Ovary (tissue), 10 donors: ENCODE measurements at places on chromosomes 7 and 10. TPM values are rescaled to one million over a fixed set of nuclear protein-coding genes. Genes with fewer than 3 reads are reported as not detected.

The TRIM74 gene
- total RNA-seq = 0.74 TPM

DNA sequence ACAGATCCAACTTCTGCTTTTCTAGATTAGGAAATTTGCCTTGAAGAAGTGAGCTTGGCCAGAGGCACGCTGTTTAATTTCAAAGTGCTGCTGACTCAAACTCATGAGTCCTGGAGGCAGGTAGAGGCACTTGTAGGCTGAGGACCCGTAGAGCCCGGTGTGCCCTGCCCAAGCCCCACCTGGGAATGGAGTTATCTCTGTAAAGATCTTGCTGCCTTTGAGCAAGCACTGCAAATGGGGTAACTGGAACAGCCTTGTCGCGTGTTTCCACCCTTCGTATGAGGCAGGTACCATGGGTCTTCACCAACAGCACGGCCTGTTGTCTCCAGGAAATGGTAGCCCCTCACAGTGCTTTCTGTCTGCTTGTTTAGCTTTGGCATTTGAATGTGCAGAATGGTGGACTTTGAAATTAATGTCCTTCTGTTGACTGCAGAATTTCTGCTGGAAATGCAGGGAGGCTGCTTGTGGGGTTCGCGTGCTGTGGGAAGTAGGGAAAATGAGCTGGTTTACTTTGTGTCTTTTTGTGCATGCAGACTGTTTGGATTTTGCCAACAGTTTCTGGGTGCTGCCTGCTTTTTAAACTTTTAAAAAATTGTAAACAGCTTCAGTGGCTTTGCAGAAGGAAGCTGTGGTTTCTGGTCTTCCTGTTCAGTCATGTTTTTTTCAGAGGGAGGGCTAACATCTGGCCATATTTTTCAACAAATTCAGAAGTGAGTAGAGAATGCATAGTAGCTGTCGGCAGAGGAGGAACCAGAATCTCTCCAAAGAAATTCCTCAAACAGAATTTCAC lies 27.2 kb downstream of the CCM2 start:
- H3K36me3 ChIP-seq = no peaks in the 10 kb centered on the region
- H3K27me3 ChIP-seq = no peaks in the 10 kb centered on the region
- H3K27ac ChIP-seq = no peak overlapping the region
- DNase-seq = no peak
- no peaks in the 10 kb centered on the region for H3K4me1 ChIP-seq

The C10orf95 gene
- total RNA-seq = 0.60 TPM

- no peaks in the 10 kb centered on the region for H3K4me1 ChIP-seq
- H3K36me3 ChIP-seq = no peaks in the 10 kb centered on the region
- H3K27ac ChIP-seq = no peak overlapping the region
- no peak for DNase-seq
Observed at GRCh38 chr10:103466734-103467133, 8.0 kb upstream of the CALHM1 start.

The PDE1C gene
- 5.4 TPM for total RNA-seq

DNA sequence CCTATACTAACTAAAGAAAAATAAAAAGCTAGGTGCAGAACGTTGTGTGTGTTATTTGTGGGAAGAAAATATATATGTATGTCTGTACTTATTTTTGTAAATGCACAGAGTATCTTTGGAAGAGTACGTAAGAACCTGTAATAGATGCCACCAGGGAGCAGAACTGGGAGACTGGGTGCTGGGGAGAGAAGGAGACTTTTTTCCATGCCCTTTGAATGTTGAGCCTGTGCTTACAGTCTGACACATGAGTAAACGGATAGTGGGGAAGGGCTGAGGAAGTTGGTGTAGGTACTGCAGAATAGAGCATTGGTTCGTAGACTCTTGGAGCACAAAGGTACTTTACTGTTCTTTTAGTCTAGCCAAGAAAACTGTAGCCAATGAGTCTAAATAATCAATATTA lies 1.3 kb upstream of the SCRN1 start:
- H3K36me3 ChIP-seq = no peaks in the 10 kb centered on the region
- DNase-seq = no peak
- peaks cover 9% of the 10 kb centered on the region for H3K4me1 ChIP-seq
- H3K4me3 ChIP-seq = no peak overlapping the region

GRCh38 chr10:74244097-74244685 lies 93.2 kb downstream of the ADK start:
- no peak overlapping the region for H3K27ac ChIP-seq
- no peak for DNase-seq
- H3K4me1 ChIP-seq = no peaks in the 10 kb centered on the region
- H3K36me3 ChIP-seq = no peaks in the 10 kb centered on the region
- no peaks in the 10 kb centered on the region for H3K27me3 ChIP-seq

DNA sequence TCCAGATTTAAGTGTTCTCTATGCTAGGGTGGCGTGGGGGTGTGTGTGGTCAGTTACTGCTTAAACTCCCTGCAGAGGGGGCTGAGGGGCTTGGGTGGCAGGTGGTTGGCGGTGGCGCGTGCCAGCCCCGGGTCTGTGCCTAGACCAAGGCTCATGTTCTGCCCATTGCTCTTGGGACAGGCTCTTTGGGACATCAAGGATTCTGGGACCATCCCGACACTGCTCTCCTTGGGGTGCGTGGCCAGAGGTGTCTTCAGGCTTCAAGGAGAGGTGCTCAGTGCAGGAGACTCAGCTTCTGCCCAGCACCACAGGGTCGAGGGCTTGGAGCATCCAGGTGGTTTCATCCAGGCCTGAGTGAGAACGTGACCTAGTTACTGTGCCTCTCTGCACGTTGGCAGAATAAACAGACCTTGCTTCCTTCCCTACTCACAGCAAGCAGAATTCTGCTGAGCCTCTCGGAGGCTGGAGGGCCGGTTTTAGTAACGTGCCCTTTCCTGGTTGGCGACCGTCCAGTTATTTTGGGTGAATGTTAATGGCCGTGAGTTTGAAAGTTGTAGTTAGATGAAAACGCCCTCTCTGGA lies 39.9 kb downstream of the CAMK1D start:
- H3K36me3 ChIP-seq = no peaks in the 10 kb centered on the region
- DNase-seq = no peak
- no peak overlapping the region for H3K27ac ChIP-seq
- no peaks in the 10 kb centered on the region for H3K27me3 ChIP-seq
